ENCODE measurements at places on chromosomes 2 and 18.

- DNase-seq: no peak
Observed at GRCh38 chr2:1543776-1544477, 130.7 kb downstream of the TPO start.

DNA sequence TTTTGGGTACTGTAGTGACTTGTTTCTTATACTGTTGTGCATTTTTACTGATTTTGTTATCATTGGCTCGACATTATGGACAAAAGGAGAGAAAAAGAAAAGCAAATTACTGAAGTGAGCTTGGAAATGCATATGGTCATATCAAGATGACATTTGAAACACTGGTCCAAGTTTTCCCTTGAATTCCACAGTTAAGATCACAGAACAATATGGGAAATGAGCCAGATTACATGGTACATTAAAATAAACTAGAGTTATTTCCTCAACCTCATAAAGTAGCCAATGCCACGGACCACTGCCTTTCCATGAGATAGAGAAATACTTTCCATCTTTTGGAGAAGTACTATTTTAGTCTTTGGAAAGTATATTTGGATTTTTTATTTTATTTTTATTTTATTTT is 62.0 kb upstream of the SGPP2 start:
- no peak for DNase-seq

DNA sequence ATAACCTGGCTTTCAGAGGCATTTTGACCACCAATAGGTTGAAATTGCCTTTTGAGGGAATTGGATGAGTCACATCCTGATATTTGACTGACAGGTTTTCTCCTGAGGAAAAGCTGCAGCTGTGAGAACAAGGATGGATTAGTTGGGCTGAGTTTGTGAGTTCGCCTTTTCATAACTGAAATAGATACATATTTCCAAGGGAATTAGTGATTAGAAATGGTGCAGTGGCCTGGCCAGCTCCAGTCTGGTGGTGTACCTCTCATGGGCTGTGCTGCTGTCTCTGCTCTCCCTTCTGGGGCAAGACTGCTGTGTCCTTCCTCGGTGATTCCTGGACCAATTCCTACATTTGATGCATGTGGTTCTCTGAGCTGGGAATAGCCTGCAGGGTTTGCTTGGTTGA is 341.3 kb downstream of the TSN start:
- no peak for DNase-seq

DNA sequence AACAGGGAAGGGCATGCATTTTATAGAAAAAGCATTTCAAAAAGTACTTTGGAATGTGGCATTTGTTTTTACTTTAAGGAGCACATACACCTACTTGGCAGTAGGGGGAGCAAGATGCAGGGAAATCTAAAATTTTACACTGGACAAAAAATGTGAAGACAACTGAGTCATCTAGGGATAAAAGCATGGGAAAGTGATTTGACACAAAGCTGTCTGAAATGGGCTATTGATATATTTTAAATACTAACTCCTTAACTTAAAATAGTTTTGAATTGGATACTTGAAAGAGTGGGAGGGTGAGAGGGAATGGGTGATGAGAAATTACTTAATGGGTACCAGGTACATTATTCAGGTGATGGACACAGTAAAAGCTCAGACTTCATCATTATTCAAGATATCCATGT is 15.8 kb downstream of the TMEM200C start:
- DNase-seq: no peak

DNA sequence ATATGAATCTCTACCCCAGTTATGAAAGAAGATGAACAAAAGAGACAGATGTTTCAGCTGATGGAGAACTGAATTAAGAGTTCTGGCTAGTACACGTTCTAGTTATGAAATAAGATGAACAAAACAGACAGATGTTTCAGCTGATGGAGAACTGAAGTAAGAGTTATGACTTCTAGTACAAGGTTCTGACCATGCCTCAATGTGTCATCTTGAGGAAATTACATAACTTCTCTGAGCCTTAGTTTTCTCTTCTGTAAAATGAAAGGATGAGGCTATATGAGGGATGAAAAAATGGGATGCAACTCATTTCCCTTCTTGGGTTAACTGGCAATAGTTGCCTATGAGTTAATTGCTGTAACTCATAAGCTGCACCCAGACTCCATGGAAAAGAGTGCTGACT is 92.9 kb upstream of the WDR75 start:
- no peak for DNase-seq

- no peak for DNase-seq
Observed at GRCh38 chr2:174493549-174494331, 6.9 kb upstream of the GPR155 start.

- DNase-seq: no peak
Observed at GRCh38 chr18:75122334-75122958, 86.5 kb downstream of the PTGR3 start.

- no peak for DNase-seq
Observed at GRCh38 chr2:67896476-67896875, 166.3 kb downstream of the C1D start.

All from SHP77 treated with DMSO at 0.1 percent for 48 hours (cell line).